ENCODE measurements at places on chromosomes 11 and 22.

DNA sequence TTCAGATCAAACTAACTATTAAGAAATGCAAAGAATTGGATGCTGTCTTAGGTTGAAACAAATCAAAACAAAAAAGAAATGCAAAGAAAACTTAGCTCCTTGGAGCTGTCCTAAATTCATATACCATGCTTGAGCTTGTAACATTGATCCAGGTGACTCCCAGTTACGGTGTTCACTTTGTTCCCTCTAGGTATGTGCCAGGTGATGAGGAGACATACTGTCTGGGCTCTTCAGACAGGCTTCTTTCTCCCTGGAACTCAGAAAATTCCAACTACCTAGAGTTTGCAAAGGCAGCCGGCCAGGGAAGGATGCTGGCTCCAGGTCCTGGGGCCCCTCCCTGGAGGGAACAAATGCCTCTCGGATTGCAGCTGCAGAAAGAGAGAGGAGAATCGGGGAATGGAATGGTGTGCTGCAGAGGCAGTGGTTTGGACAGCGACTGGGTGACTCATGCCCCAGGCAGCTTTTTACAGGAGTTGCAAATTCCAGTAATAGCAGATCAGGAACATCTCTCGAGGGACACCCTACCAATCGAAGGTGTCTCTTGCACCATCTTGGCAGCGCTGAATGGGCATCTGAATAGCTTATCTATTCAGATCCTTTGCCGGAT, 12.3 kb upstream of the ASPHD2 start:
- no peak for DNase-seq

DNA sequence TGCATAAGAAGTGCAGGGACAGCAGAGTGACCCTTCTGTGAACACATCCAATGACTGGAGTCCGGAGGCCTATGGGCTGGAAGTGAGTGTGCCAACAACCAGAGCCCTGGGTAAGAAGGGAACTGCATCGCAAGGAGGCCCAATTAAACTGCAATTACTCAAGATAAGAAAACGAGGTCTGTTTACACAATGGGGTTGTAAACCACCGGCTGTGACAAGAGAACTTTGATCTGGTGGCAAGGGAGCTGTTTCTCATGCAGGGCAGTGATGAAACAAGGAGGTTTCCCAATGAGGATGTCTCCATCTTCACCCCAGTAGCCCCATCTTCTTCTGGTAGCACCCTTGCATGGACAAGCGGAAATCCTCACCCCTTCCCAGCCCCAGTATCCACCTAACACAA, 21.5 kb downstream of the ETS1 start:
- no peak for DNase-seq

- DNase-seq: no peak
Measured at GRCh38 chr11:128095466-128095981, 491.8 kb downstream of the ETS1 start.

DNA sequence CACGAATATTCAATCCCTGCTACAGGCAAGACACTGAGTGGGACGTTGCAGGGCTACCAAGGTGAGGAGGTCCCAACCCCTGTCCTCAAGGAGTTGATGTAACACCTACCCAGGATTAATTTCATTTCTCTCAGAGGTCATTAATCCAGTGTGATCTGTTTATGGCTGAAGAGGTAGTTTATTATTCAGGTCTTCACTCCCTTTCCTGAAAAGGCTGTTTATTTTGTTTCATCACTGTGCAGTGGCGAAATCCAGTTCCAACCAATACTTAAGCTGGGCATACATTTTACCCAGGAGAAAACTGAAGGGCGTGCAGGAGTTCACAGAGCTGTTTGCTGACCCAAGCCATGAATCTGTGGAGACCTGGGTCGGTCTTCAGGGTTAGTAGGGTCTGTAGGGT, 2.7 kb upstream of the PTPRJ start:
- no peak for DNase-seq

DNA sequence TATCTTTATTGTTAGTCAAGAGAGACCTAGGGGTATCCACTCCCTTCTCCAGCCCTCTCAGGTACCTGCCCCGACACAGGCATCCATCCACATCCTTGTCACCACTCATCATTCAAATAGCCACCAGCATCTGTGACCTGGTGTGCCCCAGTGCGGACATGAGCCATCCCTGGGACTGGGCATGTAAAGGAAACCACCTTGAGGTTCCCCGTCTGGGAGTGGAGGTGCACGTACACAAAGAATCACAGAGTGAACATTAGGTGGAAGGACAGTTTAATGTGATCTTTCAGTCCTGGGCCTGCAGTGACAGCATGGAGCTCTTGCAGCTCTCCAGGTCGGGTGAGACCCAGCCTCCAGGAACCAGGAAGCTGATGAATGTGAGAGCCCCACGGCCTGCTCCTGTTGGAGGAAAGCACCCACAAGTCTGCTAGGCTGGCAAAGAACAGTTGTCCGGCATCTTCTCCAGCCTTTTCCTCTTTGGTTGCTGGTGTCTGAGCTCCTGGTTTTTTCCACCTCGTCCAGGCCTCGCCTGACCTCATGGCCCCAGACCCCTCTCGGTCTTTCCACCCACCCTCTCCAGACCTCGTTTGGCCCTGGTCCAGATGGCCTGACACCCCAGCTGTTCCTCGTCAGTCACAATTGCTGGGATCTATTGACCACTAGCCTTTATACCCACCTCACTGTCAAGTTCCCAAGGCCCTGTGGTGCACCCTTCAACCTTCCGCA, 16.5 kb downstream of the PSMD13 start:
- DNase-seq: no peak

- no peak for DNase-seq
Measured at GRCh38 chr11:44799012-44799411, 72.2 kb downstream of the TSPAN18 start.
